ENCODE measurements at places on chromosomes 12 and 14.

- no peak for DNase-seq
Measured at GRCh38 chr12:95506707-95507523, 33.0 kb downstream of the METAP2 start.

DNA sequence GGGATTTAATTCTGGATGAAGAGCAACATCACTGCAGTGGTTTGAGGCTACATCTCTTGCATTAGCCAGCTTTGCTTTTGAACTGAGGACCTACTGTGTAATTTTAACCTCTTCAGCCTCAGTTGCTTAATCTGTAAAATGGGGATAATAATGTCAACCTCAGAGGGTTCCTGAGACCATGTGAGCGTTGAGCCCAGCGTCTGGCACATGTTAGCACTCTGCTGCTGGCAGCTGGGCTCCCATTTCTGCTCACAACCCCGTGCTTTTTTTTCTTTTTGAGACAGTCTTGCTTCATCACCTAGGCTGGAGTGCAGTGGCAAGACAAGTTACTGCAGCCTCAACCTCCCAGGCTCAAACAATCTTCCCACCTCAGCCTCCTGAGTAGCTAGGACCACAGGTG is 31.6 kb downstream of the TESC start:
- DNase-seq, result no peak

- no peak for DNase-seq
Measured at GRCh38 chr12:57846285-57846576, 298 bp downstream of the CTDSP2 start.

- no peak for DNase-seq
Measured at GRCh38 chr12:25384893-25385248, 134.1 kb upstream of the KRAS start.

DNA sequence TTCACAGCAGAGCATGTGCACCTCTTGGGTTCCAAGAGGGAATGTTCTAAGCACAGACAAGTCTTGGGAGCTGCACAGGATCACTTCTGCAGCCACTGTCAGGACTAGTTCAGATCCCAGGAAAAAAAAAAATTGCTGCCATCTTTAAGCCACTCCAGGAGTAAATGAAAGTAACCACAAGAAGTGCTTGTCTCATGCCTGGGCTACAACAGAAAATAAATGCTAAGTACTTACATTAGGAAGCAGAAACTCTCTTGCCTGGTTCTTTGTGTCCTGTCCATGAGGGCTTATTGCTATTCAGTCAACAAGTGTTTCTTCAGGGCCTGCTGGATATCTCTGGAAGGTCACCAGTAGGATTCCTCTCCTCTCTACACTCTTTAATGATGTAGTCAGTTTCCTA is 176.1 kb downstream of the KTN1 start:
- no peak for DNase-seq

- no peak for DNase-seq
Measured at GRCh38 chr14:59484639-59485175, 390 bp downstream of the JKAMP start.

DNA sequence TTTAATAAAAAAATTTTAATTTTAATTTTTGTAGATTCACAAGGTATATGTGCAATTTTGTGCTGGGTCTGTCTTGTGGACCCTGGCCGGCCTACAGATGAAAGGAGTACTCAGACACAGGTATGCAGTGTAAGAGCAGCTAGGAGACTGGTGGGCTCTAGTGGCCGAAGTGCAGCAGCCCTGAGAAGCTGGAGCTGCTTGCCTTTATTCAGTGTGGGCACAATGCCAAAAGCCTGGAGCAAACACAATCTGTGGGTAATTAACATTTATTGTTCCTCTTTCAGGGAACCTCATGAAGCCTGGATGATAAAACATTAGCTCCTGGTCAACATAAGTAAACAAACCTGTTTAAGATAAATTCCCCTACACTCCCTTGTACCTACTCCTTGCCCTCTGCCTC is 135.7 kb upstream of the SEL1L start:
- no peak for DNase-seq

DNA sequence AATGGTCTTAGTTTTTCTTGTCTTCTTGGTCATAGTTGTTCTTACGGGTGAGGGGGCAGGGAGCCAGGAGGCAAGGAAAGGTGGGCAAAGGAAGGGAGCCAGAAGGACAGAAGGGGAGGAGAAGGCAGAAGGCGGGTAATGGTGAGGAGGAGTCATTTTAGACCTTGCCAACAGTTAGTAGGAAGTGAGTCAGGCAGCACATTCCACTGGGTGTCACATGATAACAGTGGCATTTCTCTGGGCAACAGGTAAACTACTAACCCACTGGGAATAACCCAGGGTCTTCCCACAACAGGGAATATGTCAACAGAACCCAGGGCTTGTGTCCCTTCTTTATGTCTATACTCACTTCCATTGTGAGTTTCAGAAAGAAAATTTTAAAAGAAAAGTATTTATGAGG is 127.6 kb downstream of the SLC8A3 start:
- no peak for DNase-seq

DNA sequence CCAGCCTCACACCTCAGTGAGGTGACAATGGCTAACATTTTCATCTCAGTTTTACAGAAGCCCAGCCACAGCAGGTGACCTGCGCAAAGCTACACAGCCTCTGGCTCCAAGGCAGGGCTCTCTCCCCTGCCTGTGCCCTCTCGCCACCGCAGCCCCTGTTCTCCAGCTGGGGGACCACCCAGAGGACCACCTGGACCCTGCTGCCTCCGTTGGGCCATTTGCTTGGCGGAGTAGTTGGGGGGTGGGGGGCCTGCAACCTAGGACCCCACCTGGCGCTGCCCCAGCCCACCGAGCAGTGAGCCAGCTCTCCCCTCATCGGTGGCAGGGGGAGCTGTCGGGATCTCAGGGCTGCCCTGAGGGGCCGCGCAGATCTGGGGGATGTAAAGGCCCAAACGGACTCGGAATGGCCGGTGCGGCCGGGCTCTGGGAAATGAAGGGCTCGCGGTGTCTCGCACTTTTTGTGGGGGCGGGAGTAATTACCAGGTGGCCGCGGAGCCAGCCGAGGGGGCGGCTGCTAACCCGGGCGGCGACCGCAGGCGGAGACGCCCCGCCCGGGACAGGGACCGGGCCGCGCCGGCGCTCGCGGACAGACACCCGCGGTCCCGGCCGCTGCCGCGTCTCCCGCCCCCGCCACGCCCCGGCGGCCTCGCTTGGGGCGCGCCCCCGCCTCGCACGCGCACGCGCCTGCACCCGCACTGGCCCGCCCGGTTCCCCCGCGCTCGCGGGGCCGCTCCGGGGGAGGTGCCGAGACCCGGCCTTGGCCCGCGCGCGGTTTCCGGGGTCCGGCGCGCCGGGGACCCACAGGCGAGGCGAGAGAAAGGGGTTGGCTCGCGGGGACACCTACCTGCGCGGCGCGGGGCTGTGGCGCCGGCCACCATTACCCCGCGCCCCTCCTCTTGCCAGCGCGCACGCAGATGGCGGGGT is 8.6 kb upstream of the GPR68 start:
- peak; percentile 45 for DNase-seq

DNA sequence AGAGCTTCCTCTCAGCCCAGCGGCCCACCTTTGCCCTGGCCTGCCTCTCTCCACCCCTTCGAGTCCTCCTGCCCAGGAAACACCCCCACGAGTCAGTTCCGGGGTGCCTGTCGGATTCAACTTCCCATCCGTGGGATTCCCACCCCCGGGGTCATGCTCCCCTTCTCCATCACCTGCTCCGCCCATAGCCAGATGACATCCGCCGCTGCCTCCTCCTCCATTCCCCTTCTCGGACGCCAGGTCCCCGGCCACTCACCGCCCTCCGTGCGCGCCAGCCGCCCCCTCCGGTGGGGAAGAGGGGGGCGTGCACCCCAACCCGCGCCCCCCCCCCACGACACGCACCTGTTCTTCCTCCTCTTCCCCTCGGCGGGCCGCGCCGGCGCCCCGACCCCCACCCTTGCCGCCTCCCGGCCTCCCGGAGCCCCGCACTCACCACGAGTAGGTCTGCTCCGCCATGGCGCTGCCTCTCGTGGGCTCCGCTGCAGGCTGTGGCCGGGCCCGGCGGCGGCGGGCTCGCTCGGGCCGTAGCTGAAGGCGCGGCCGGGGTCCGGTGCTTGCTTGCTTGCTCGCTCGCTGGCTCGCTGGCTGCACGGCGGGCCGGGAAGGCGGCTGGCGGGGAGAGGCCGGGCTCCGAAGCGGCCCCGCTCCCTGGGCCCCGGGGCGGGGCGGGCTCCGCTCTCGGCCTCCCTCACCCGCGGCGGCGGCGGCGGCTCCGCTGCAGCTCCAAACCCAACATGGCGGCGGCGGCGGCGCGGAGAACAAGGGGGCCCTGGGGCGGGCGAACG is 554 bp downstream of the SPPL3 start:
- peak; percentile 81 for DNase-seq

DNA sequence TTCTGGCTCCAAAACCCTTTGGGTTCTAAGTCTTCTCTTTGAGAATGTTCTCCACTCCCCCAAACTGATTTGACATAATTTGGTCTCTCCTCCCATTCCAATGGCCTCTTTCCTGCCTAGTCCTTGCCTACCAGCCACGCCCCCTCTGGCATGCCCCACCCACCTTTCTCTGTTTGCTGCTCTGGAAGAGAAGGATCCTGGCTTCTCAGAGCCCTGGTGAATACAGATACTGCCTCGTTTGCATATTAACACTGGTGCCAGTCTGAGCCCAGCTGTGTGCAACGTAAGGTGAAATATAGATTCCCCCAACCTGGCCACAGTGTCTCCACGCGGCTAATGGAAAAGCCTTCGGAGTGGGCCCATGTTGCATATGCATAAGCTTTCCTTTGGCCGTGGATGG is 79.7 kb downstream of the PAPOLA start:
- DNase-seq, result no peak

DNA sequence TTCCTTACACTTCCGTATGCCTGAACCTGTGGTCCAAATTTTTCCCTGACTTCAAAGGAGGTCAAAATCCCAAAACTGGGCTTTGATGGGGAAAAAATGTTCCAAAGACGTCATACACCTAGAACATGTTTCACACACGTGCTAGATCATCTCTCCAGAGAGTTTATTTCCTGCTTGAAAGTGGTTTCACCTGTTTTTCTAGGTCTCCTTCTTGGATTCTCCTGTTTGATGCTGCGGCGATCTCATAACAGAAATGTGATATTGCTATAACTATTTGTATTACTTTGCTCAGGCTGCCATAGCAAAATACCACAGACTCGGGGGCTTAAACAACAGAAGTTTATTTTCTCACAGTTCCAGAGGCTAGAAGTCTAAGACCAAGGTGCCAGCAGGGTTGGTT is 19.7 kb upstream of the TMCC3 start:
- DNase-seq, result no peak

- DNase-seq, result no peak
Measured at GRCh38 chr14:23378612-23379220, 1.9 kb downstream of the CMTM5 start.

GRCh38 chr12:118682656-118683055 is 298.7 kb upstream of the SRRM4 start:
- no peak for DNase-seq

GRCh38 chr14:94888121-94888520 is 118.2 kb upstream of the GSC start:
- DNase-seq, result no peak

DNA sequence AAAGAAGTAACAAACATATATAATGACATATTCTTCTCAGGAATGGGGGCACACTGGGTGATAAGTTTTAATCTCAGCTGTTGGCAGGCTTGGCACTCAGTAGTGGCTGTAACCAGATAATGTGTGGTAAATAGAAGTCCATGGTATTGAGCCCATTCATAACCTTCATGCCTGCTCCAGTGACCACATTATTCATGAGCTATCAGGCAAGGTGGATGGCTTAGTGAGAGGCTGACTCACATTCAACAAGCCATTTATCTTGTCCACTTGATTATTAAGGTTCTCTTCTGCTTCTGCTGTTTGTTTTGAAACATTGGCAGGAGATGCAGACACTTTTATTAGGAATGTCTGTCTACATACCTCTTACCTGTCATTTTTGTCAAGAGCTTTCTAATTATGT is 950.4 kb upstream of the LRFN5 start:
- DNase-seq, result no peak

DNA sequence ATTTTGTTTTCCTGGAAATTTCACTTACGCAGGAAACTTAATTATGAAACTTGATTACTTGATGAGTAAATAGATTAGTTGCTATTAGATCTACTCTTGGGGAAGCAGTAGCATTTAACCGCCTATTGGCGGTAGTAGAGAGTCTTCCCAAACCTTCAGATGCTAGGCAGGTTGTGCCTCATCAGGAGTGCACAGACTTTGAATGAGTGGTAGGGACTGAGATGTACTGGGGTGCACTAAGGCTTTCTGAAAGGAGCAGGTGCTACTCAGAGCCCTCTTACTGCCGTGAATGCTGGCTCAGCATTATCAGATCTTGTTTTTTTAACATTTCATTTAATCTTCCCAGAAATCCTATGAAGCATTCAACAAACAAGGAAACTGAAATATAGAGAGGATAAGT is 7.7 kb downstream of the GATC start:
- DNase-seq, result no peak

Data from thyroid gland (tissue), 4 donors.